Esophagus mucosa (tissue), 1 donor: ENCODE measurements at places on chromosomes 7 and 10. TPM values are rescaled to one million over a fixed set of nuclear protein-coding genes. Genes with fewer than 3 reads are reported as not detected.

DNA sequence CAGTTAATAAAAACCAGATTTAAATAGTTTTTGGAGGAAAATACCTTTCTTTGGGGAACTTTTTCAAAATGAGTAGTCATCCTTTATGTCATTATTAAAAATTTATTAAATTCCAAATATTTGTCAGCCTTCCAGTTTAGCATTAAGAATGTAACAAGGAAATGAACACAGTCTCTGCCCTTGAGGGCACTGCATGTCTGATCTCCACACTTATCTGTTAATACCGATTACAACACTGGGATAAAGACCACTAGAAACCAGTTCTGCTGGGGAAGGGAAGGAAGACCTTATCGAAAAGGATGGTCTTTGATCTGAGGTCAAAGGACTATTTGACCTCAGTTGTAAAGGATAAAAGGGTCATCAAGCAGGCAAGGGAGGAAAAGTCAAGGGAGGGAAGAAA is 320.0 kb downstream of the DOCK4 start:
- ATAC-seq = no peak

The GIMAP7 gene
- 2.7 TPM for total RNA-seq

The CNPY1 gene
- total RNA-seq = not detected

DNA sequence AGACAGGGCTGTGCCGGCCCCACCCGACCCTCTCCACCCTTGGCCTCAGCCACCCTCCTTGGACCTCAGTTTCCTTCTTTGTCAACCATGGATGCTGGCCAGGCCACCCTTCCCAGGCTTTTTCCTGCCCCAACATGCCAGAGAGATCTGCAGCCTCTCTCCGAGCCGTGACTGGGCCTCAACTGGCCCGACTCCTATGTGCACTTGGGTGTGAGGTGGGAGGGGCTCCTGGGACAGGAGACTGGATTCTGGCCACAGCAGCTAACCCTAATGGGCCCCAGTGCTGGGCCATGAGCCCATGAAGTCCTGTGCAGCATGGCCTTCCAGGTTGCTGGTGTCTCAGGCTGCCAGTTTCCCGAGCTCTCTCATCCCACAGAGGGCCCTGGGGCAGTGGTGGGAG is 47.7 kb upstream of the PCBD1 start:
- ATAC-seq = peak; percentile 25

- ATAC-seq = no peak
These were observed 13.1 kb upstream of the TMEM213 start for GRCh38 chr7:138784692-138785091.

DNA sequence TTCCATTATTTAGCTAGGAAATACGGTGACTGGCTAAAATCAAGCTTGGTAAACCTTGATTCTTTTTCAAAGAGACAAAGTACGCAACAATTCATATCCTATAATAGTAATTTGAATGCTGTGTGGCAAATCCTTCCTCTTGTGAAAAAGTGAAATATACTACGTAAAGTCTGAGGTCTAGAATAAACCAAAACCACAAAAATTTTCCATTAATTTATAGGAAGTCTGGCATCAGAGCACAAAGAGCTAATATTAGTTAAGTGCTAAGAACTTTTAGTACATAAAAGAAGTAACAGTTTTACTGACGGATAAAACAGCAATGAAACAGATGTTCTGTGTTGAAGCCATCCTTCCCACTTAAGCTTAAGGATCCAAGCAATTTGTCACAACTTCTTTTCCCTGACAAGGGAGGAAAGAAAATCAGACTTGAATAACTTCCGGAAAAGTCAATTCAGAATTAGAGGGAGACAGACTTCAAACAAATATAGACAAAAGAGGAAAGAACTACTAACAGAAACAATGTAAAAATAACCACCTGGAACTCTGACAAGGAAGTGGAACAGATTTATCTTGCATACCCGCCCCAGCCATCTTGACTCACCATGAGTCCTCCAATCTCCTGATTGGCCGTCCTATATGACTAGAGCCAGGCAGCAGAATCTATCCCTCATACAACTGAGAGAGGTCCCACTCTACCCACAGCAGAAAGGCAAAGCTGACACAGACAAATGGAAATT is 34.6 kb downstream of the RHEB start:
- ATAC-seq = peak; percentile 80

The PALD1 gene
- total RNA-seq = 4.6 TPM

GRCh38 chr7:20441991-20442441 is 111.3 kb downstream of the ITGB8 start:
- no peak for ATAC-seq

DNA sequence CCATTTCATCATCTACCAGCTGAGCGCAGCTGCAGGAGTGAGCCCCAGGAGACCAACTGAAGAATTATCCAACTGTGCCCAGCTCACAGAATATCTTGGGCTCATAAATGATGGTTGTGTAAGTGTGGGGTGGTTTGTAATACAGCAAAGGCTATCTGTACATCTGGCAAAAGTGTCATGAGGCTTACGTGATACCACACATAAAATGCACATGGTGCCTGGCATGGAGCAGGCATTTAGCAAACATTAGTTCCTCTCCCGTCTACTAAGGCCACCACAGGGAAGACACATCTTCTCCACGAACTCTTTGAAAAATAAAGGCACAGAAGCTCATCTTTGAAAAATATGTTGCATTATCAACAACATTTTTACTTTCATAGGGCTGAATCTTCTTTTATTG is 32.3 kb downstream of the AOAH start:
- no peak for ATAC-seq

The TMEM176B gene
- 4.2 TPM for total RNA-seq

The ZYX gene
- 82.3 TPM for total RNA-seq

DNA sequence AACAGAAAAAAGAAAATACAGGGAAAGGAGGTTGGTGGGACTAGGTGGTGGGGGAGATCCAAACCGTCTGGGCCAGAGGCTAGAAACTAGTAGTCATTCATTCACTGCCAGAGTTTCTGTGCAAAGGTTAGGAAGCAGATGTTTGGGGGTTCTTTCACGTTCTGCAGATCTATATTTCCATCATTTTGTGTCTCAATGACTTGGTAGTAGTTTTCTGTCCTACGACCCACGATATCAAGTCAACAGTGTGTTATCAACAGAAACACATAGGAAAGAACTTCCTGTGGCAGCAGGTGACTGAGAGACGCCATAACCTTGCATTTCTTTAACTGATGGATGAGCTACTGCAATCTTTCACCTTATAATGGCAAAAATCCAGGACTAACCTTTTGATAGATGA is 1.8 kb downstream of the CEP55 start:
- no peak for ATAC-seq

GRCh38 chr7:120123528-120123927 is 149.4 kb upstream of the KCND2 start:
- no peak for ATAC-seq

- ATAC-seq = no peak
These were observed 458.1 kb downstream of the RPS24 start for GRCh38 chr10:78491812-78492211.

DNA sequence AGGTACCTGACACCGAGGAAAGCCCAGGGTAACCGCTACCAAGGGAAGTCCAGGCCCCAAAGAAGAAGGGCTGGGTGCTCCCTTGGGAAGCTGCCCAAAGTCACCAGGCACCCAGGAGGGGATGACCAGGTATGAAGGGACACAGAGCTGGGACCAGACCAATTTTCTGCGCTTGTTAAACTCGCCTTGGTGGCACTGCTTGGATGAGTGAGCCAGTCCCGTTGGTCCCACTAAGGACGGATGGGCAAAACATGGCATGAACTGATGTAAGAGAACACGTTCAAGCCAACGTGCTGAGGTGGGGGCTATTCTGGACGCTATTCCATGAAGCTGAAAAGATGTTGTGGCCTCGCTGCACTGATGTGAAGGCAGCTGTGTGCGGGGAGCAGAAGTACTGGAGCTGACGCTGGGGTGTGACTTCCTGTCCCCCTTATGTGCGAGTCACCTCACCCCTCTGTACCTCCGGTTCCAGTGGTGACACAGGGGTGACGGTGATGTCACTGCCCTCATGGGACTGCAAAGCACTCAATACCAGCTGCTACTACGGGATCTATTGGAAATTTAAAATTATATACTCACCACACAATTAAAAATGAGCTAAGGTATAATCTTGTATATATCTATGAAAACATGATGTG is 73.6 kb downstream of the COBL start:
- no peak for ATAC-seq

GRCh38 chr7:27192546-27193334 is 7.2 kb downstream of the HOXA13 start:
- ATAC-seq = peak; percentile 34

GRCh38 chr10:129049501-129049900 is 417.5 kb upstream of the MGMT start:
- ATAC-seq = no peak

GRCh38 chr7:30813466-30813865 is 42.2 kb downstream of the MINDY4 start:
- no peak for ATAC-seq

GRCh38 chr7:20744954-20745446 is 41.7 kb downstream of the SP8 start:
- ATAC-seq = no peak

DNA sequence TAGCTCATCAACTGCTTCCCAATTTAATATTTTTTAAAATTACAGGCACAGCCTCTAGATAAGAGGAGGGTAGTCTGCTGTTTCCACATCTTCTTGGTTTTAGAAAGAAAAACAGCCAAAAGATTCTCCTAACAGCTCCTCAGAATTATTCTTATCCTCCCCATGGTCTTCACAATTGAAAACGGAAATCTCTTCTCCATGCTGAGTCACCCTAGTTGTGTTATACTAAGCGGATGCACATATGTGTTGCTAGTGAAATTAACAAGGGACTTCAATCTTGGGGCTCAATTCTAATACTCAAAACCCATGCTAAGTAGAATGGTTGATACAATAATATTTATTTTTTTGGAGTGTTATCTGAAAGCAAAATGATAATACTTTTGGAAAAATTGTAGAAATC is 71.9 kb upstream of the NPY start:
- no peak for ATAC-seq

The SEMA3E gene
- total RNA-seq = 0.44 TPM

DNA sequence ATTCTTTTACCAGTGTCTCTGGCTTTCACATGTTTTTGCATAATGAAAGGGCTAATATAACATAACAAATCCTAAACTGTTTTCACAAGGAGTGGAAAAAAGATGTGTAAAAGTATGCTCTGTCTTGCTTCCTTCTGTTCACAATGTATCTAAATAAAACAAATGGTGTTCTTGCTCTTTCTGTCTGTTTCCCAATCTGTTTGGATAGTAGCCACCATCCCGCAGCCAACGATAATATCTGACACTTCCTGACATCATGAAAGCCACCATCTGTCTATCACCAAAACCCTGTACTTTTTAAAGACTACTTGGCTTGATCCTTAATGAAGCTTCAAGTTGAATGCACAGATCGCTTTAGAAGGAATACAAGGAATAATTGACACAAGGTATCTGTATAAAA is 246.2 kb downstream of the ETV1 start:
- no peak for ATAC-seq

- peak; percentile 53 for ATAC-seq
These were observed 103.6 kb upstream of the EGR2 start for GRCh38 chr10:62919776-62920175.
